NCI-H1048 (cell line): ENCODE measurements at places on chromosomes 7 and 10.

- DNase-seq = no peak
Observed at GRCh38 chr7:36440880-36441279, 51.2 kb downstream of the ANLN start.

GRCh38 chr7:81694711-81695110 lies 75.1 kb downstream of the HGF start:
- no peak for DNase-seq

DNA sequence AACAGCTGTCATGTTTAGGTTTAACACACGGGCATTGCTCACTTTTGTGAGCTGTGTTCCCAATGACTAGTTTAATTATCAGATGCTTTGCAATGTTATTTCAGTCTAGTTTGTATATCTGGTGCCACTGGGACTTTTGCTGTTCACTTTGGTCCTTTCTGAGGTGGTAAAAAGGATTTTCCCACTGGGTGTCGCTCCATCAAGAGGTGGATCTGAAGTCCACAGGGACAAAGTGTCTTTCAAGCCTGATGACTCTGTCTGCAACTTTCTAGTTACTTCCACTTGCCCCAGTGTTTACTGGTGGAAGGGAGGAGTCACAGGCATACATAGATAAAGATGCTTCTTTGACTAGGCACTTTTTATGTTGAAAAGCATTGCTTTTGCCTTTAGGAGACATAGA lies 242.2 kb downstream of the HGF start:
- DNase-seq = no peak

DNA sequence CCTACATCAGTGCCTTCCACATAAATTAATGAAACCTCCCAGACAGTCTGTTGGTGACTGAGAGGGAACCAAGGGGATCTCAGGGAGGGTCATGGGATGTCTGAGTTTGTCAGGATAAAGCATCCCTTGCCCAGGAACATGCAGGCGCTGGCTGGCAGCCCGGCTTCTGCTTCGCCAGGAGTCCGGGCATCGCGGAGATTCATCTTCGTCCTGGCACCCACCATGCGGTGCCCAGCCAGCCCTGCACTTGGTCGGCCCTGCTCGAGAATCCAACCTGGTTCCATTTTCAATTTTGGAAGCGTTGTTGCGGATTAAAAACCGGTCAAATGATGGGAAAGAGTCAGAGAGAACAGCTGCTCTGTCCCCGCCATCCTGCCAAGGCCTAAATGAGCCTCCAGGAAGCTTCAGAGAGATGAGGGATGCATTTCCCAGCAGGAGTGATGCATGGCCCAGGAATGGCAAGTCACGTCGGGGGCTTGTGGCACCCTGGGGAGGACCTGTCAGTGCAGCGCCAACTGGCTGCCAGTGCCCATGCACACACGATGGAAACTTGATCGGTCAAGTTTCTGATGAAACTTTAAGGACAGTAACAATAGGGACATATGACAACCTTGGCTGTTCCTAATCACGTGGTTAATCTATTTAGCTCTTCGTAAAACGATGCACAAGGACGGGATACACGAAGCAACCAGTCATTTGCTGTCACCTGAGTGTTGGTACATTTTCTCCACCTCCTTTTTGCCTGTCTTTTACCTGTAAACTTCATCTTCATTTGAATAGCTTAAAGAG lies 260.8 kb upstream of the MKI67 start:
- no peak for DNase-seq

DNA sequence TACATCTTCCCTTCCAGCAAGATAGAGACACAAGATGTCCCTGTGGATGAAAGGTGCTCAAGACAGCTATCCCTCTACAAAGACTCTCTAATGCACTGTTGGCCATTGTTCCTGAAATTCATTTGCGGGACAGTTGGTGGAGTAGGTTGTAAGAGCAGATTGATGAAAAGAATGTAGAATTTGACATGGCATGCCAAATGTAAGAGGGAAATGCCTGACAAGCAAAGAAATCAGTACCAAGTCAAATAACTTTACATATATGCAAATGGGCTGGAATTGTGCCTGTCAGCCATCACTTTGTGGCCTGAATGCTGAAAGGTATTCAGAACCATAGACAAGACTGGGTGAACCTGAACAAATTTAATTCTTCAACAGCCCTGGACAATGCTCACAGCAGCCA lies 120.3 kb upstream of the FAM204A start:
- DNase-seq = no peak

GRCh38 chr10:24694086-24694485 lies 29.6 kb downstream of the ARHGAP21 start:
- DNase-seq = no peak

DNA sequence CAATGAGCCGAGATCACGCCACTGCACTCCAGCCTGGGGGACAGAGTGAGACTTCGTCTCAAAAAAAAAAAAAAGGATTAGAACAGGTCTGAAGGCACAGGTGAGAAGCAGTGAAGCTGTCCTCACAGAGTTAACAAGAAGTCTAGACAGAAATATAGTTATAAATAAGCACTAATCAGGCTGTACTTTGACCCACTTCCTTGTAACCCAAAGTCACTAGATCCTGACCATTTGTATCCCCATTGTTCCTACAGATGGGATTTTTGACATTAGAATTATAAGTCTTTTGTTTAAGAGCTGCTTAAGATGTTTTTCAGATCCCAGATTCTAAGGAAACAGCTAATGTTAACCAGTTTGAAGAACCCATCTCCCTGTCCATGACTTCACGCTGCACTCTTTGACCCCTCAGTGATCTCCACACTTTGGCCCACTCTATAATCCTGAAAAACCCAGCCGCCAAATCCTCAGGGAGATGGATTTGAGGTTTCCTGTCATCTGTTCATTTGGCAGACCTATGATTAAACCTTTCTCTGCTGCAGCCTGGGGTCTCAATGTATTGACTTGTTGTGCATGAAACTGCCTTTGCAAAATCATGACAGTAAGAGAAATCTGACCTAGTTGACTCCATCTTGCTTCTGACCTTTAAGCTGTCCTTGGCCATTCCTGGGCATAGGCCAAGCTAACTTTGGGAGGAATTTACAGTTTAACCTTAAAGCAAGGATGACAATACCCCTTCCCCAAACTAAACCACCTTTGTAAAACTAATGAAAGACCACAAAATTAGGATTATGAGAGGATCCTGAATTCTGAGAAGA lies 11.4 kb downstream of the SSMEM1 start:
- DNase-seq = no peak

DNA sequence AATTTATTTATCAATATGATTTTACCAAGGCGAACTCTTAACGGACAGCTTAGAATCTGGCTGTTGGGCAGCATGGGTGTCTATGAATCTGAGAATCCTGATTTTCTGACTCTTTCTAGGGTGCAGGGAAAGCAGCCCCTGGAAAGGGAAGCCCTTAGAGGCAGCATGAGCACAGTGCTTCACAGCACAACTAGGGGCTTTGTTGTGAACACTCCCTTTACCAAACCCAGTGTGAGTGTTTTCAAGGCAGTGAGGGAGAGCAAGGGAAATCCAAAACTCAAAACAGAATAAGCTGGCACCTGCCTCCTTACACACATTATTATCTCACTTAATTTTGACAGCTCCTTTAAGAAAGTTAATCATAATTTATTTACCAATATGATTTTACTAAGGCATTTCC lies 116.3 kb upstream of the CSTF2T start:
- no peak for DNase-seq

DNA sequence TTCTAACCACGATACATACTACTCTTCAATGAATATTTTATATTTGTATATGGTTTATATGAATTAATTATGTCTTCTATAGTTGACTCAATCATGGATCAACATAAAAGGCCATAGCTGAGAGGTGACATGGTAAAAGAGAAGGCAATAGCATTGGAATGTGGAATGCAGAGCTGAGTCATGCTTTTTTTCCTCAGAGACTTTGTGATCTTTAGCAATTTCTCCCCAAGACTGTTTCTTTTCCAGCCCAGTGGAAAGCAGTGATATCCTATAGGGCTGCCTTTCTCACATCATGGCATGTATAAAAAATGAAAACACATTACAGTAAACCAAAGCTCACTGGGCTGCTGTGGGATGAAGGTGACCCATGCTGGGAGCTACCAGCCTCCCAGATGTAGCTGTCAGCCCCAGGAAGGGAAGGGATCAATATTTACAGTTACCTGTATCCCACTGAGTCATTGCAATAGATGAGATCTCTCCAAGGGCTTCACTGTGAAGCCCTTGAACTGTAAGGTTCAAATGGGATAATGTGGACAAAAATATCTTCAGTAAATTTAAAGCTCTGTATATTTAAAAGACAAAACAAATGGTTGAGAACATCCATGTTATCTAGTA lies 30.2 kb downstream of the SLC39A12 start:
- no peak for DNase-seq

- DNase-seq = no peak
Observed at GRCh38 chr7:50164559-50165170, 71.6 kb upstream of the ZPBP start.

- DNase-seq = no peak
Observed at GRCh38 chr7:40525764-40526163, 391.0 kb downstream of the SUGCT start.

DNA sequence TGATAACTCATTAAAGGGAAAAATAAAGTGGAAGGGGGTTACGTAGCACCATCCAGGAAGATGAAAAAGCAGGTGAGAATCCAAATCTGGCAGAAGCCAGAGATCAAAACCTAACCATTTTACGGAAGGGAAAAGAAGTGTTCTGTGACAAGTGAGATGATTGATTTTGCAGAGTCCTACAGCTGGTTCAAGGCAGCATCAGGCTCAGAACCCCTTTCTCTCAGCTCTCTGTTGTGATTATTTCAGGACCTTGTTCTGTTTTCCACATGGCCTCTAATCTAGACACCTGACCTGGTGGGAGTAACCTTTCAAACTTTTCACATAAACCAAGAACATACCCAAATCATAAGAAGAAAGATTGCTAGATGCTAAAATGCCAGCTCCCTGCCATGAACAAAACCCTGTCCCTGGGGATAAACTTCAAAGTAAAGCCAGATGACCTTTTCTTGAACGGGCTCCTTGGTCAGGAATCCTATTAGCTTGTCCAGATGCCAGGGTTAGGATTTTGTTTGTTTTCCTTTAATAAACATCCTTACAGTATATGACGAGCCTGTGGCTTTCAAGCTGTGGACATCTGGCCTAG lies 5.9 kb downstream of the DUSP5 start:
- no peak for DNase-seq

GRCh38 chr10:29646960-29647461 lies 12.2 kb upstream of the SVIL start:
- no peak for DNase-seq

GRCh38 chr7:151327659-151328058 lies 14.0 kb upstream of the NUB1 start:
- DNase-seq = no peak

GRCh38 chr10:43206391-43207235 lies 60.3 kb downstream of the RASGEF1A start:
- no peak for DNase-seq

DNA sequence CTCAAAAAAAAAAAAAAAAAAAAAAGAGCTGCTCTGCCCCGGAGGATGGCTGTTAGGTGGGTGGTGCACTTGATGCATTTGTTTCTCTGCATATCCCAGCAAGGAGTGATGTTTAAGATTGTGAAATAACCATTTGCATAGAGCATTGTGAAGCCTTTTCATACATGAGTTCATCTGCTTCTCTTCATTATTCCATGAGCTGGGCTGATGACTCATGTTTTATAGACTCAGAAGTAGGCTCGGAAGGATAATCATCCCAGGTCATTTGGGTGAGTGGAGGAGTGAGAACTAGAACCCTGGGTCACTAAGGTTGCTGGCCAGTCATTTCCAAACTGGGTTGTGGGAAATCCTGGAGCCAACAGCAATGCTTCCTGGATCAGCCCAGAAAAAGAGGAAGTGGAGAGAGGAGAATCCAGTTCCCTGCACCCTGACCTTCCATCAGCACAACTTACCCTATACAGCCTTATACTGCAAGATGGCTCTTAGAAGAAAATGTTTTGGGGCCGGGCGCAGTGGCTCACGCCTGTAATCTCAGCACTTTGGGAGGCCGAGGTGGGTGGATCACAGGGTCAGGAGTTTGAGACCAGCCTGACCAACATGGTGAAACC lies 45.3 kb downstream of the TACC2 start:
- DNase-seq = no peak

DNA sequence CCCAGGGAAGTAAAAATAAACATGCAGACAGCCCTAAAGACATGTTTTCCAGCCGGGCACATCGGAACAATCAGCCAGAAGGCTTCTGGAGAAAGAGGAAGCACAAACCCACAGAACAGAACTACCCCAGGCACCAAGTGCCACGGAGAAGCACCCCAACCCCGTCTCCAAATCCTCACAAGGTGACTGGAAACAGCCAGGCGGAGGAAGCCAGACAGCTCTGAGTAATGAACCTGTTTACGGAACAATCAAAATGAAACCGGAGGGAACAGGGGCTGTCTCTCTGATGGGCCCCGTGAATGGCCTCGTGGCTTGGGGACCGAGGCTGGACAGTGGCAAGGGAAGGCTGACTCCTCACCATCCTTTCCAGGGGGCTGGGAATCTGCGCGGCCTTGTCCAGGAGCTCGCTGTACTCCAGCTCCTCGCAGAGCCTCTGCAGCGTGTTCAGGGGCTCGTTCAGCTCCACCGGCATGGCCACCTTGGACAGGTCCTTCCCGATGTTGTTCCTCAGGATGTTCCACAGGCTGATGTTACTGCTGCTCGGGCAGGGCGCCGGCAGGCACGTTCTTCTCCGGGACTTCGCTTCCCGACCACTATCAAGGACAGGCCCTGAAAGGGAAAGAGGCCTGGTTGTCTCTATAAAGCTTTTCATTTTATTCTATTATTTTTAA lies 77.0 kb upstream of the GSDME start:
- DNase-seq = no peak

- no peak for DNase-seq
Observed at GRCh38 chr7:135517060-135517459, 7.2 kb upstream of the CNOT4 start.

DNA sequence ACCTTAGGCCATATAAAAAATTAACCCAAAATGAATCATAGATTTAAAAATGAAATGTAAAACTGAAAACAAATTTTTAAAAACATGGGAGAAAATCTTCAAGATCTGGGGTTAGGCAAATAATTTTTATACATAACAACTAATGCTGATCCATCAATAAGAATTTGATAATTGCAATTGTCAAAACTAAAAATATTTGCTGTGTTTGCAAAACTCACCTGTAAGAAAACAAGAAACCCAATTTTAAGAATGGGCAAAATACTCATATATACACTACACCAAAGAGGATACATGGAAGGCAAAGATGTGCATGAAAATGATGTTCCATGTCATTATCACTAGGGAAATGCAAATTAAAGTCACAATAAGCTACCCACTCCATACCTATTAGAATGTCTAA lies 194.8 kb upstream of the NRP1 start:
- DNase-seq = no peak

GRCh38 chr10:34702982-34703381 lies 112.1 kb downstream of the PARD3 start:
- DNase-seq = no peak

DNA sequence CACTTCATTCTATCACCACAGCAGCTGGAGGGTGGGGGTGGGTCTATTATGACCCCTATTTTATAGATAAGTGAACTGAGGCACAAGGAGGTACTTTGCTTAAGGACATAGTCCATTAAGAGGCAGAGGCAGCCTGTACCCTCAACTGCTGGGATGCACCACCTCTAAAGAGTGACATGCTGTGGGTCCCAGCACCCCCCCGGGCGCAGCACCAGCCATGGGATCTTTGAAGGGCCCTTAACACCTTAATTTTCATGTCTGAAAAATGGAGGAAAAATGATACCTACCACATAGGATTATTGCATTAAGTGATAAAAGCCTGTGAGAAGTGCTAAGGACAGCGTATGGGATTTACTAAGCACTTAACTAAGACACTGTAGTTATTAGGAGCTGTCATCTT lies 15.4 kb downstream of the ADCYAP1R1 start:
- no peak for DNase-seq

- no peak for DNase-seq
Observed at GRCh38 chr7:8434290-8435002, 1.0 kb downstream of the NXPH1 start.
